Mucosa of gallbladder (tissue), 1 donor: ENCODE measurements at places on chromosomes 2 and 18.
A peak's percentile ranks its signal among the peaks of the same experiment; 100 is the strongest.

GRCh38 chr2:216405588-216405987 is 6.7 kb upstream of the SMARCAL1 start:
- DNase-seq = no peak

- DNase-seq = peak; percentile 98
Observed at GRCh38 chr2:135876066-135876711, at the start of gene MCM6. Gene MCM6 (minus strand): TSS chr2:135876443. CDS start chr2:135876365, 78 bp downstream.

DNA sequence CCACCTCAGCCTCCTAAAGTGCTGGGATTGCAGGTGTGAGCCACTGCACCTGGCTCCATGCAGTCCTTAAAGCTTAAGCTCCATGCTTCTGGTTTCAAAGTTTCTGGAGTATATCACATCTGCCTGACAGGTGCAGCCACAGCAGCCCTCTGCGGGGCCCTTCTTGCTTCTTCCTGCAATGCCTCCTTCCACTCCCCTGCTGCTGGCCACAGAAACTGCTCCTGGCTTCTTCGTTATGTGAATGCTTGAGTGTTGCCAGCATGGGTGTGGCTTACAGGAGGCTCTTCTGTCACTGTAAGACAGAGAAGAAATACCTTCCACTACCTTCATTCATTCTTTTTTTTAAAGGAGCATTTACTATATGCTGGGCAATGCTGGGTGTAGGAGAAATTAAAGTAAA is 10.1 kb upstream of the CCBE1 start:
- DNase-seq = no peak

DNA sequence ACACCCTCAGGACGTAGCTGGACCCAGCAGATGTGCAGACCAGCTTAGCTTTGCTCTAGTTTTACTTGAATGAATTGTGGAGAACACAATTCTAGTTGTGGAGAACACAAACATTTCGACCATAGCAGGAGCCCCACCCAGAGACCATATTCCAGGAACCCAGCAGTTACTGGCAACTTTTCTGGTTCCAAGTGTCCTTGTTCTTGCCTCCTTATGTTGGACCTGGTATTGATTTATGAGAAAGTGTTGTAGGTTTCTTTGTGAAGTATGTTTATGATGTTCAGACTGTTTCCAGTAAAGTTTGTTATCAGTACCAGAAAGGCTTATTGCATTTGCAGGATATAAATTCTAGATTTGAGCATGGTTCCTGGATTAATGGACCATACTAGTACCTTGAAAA is 51.0 kb downstream of the LTBP1 start:
- DNase-seq = no peak
